ENCODE measurements at places on chromosomes 11 and 22.

- no peak overlapping the region for H3K27ac ChIP-seq
- peaks cover 1% of the 10 kb centered on the region for H3K36me3 ChIP-seq
- peaks cover 2% of the 10 kb centered on the region for H3K27me3 ChIP-seq
- H3K4me3 ChIP-seq = no peak overlapping the region
- no peak for DNase-seq
These were observed 454.6 kb downstream of the MIAT start for GRCh38 chr22:27111796-27112672.

DNA sequence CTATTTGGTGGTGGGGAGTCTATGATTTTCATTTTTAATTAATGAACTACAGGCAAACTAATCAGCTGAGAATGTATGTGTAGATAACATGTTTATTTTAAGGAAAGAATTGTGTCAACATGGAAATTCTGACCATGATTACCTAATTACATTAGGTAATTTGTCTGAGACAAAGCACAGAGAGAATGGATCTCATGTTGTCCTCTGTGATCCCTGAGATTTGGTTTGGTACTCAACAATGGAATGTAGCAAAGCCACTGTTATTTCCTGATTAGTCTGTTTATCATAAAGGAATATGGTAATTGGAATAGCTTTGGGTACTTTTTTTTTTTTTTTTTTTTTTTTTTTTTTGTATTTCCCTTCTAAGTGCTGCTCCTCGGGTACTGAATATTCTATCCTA lies 718.8 kb upstream of the ARHGAP42 start:
- H3K27me3 ChIP-seq = no peaks in the 10 kb centered on the region
- DNase-seq = no peak
- no peak overlapping the region for H3K4me3 ChIP-seq
- H3K4me1 ChIP-seq = no peaks in the 10 kb centered on the region
- H3K36me3 ChIP-seq = no peaks in the 10 kb centered on the region

DNA sequence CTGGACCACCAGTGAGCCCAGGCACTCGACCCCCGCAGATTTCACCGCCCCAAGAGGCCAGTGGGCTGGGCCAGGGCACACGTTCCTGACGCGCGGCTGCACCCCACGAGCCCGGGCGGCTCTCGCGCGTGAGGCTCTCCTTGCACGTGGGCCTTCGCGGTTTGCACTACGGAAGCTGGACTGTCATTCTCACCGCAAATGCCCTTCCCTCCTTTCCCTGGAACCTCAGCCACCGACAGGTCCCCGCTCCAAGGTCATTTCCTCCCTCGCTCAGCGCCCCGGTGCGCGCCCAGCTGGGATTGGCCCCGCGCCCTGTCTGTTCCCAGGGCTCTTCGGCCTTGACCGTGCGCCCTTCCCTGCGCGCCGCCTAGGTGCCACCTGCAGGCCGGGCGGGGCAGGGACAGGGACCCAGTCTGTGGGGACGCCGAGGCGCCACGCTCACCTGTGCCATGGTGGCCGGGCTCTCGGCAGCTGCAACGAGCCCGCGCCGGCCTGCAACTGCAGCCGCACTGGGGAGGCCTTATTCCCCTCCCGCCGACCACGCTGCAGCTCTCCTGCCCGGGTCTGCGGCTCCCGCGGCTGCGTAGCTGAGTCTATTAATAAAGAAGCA lies 2.1 kb upstream of the CPT1A start:
- H3K4me3 ChIP-seq = peak overlapping the region; percentile 88
- DNase-seq = peak; percentile 82
- peaks cover 28% of the 10 kb centered on the region for H3K4me1 ChIP-seq

DNA sequence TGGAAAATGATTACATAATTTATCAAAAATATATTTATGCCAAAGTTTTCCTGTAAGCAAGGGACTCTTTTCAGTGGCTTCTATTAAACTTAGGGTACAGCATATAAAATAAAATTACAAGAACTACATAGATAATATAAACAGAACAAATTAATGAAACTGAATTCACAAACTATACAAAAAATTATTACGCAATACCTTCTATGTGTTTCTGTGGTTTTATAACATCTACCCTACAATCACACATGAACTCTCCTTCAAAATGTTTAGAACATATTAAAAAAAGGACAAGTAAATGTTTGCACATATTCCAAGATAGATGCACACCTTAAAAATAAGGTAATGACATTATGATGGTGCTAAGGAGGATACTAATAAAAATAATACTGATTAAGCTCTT lies 235.9 kb downstream of the CNTN5 start:
- H3K4me3 ChIP-seq = no peak overlapping the region
- H3K4me1 ChIP-seq = no peaks in the 10 kb centered on the region
- DNase-seq = no peak
- H3K27ac ChIP-seq = no peak overlapping the region
- H3K36me3 ChIP-seq = no peaks in the 10 kb centered on the region

DNA sequence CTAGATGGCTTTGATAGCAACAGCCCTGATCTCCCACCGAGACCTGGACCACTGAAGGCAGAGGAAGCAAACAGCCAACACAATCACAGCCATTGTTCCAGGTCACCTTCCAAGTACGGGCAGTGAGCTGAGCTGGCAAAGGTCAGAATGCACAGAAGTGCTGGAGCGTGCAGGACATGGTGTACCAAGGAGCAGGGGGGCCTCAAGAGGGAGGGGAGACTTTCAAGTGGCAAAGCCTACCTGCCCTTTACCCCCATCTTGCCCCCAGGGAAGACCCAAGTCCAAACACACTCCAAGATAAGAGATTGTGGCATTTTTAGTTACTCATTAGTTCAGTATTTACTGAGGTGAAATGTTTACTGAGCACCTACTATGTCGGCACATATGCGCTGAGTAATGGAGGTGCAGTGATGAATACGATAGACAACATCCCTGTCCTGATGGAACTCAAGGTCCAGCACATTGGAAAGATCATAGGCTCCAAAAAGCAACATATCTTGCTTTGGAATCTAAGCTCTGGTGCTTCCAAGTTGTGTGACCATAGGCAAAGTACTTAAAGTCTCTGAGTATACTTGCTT lies 26.0 kb upstream of the TTC12 start:
- H3K27me3 ChIP-seq = peaks cover 5% of the 10 kb centered on the region
- DNase-seq = peak; percentile 16
- H3K4me1 ChIP-seq = no peaks in the 10 kb centered on the region

DNA sequence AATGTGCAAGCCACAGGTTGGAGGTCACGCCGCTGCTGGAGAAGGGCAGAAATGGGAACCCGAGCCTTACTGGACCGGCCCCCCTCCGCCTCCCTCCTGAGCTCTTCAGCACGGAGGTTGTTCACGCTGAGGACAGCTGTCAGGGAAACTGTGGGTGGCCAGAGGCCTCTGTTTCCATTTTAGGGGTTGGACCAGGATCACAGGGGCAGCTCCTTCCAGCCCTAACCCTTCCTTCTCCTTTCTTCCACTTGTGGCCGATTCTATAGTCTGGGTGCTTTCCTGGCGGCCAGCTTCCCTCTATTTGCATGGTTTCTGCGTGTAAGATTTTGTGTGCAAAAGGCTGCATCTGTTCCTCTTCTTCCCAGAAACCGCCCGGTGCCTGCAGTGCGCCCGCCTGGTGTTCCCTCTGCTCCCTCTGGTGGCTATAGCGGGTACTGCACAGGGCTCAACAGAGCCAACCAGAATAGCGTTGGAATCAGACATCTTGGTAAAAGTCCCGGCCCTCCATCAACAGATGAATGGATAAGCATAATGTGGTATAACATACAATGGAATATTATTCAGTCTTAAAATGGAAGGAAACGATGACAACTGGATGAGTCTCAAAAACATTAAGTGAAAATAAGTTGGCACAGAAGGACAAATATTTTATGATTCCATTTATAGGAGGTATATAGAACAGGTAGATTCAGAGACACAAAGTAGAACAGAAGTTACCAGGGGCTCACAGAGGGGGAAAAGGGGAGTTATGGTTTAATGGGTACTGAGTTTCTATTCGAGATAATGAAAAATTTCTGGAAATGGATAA lies 8.4 kb upstream of the SLC22A8 start:
- no peak overlapping the region for H3K4me3 ChIP-seq
- H3K4me1 ChIP-seq = peaks cover 2% of the 10 kb centered on the region
- peaks cover 23% of the 10 kb centered on the region for H3K27me3 ChIP-seq
- DNase-seq = peak; percentile 85
- no peak overlapping the region for H3K27ac ChIP-seq

DNA sequence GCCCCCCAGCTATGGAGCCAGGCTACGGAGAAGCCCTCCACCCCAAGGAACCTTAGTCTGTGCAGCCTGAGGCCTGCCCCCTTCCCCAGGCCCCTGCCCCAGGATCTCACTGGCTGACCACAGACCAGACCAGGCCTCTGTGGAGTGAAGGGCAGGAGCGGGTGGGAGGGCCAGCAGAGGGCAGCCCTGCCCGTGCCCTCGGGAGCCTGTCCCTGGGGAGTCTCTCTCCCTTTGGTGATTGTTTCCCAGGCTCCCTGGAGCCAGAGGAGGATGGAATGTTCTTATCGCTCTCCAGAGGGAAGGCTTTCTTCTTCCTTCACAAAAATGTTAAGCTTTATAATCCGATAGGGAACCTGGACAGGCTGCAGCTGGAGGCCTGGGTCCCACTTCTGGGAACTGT lies 455.3 kb downstream of the SOX6 start:
- H3K4me1 ChIP-seq = no peaks in the 10 kb centered on the region
- H3K27me3 ChIP-seq = no peaks in the 10 kb centered on the region
- no peak overlapping the region for H3K27ac ChIP-seq
- no peak for DNase-seq
- no peak overlapping the region for H3K4me3 ChIP-seq

DNA sequence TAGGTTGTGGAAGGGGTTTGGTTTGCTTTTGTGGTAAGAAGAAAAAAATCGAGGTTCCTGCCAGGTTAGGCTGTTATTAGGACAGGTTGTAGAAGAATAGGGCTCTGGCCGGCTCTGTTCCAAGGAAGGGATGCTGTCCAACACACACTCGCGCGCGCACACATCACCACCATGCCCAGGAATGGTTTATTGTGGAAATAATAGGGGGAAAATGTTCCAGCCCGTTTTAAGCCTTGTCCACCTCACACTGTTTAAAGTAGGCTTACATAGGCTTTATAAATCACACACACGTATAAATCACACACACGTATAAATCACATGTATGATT lies 1.2 kb upstream of the ARHGAP20 start:
- DNase-seq = no peak
- H3K4me3 ChIP-seq = peak overlapping the region; percentile 60
- H3K36me3 ChIP-seq = no peaks in the 10 kb centered on the region
- H3K27me3 ChIP-seq = peaks cover 50% of the 10 kb centered on the region

GRCh38 chr11:95444309-95445241 lies 213.6 kb upstream of the SESN3 start:
- H3K36me3 ChIP-seq = no peaks in the 10 kb centered on the region
- DNase-seq = no peak
- H3K4me3 ChIP-seq = no peak overlapping the region
- peaks cover 9% of the 10 kb centered on the region for H3K4me1 ChIP-seq
- no peak overlapping the region for H3K27ac ChIP-seq

- DNase-seq = no peak
- no peaks in the 10 kb centered on the region for H3K36me3 ChIP-seq
- peaks cover 10% of the 10 kb centered on the region for H3K27me3 ChIP-seq
- H3K4me3 ChIP-seq = no peak overlapping the region
- no peak overlapping the region for H3K27ac ChIP-seq
- H3K4me1 ChIP-seq = no peaks in the 10 kb centered on the region
These were observed 550.5 kb downstream of the MIAT start for GRCh38 chr22:27207907-27208306.

- DNase-seq = peak; percentile 2
- H3K36me3 ChIP-seq = no peaks in the 10 kb centered on the region
- H3K4me3 ChIP-seq = no peak overlapping the region
- H3K4me1 ChIP-seq = no peaks in the 10 kb centered on the region
- no peaks in the 10 kb centered on the region for H3K27me3 ChIP-seq
These were observed 888.9 kb downstream of the BRD1 start for GRCh38 chr22:48938741-48939140.

DNA sequence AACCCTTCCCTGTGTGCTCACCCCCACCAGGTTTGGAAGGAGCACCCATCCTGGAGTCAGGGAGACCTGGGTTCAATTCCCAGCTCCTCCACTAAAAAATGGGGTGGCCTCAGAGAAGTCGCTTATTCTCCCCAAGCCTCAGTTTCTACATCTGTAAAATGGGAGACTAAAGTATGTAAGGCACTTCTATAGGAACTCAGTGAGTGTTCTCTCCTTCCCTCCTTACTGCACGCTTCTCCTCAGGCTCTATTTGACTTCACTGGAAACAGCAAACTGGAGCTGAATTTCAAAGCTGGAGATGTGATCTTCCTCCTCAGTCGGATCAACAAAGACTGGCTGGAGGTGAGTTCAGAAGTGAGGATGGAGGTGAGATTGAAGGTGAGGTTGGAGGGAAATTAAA lies 11.3 kb downstream of the NCF4 start:
- no peaks in the 10 kb centered on the region for H3K27me3 ChIP-seq
- H3K27ac ChIP-seq = peak overlapping the region; percentile 61
- H3K4me1 ChIP-seq = peaks cover 38% of the 10 kb centered on the region
- no peak for DNase-seq

- H3K4me3 ChIP-seq = no peak overlapping the region
- no peaks in the 10 kb centered on the region for H3K4me1 ChIP-seq
- no peak for DNase-seq
These were observed 278.2 kb upstream of the CHORDC1 start for GRCh38 chr11:90500922-90501568.

DNA sequence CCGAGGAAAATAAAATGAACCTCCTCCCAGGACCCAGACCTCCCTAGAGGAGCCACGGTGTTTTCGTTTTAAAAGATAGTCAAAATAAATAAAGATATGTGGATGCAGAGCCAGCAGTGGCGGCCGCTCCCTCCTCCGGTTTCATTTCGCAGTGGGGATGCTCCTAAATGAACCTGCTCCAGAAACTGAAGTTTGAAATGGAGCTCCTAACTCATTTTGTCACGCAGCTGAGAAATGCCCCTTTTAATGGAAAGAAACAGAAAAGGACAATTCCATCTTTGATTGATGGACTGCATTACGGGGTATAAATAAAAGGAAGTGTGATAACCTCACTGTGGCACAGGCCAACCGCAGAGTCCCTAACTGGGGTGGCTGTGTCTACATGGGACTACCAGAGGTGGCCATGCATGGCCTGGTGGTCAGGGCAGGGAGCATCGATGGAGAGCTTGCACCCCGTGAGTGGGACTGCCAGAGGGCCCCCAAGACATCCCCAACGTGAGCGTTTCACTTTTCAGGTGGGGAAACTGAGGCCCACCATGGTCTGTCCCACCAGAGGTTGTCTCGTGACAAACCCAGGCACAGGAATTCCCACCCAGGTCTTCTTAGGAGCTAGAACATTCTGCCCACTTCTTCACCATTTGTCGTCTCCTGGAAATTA lies 426.6 kb downstream of the BRD1 start:
- no peaks in the 10 kb centered on the region for H3K36me3 ChIP-seq
- H3K4me3 ChIP-seq = no peak overlapping the region
- no peaks in the 10 kb centered on the region for H3K4me1 ChIP-seq
- peak; percentile 25 for DNase-seq
- no peak overlapping the region for H3K27ac ChIP-seq

- H3K27ac ChIP-seq = no peak overlapping the region
- peaks cover 17% of the 10 kb centered on the region for H3K27me3 ChIP-seq
- no peaks in the 10 kb centered on the region for H3K4me1 ChIP-seq
- no peaks in the 10 kb centered on the region for H3K36me3 ChIP-seq
These were observed 202.8 kb downstream of the ADAMTS15 start for GRCh38 chr11:130651066-130651855.
